ENCODE measurements at places on chromosomes 2 and 18.

GRCh38 chr2:12005886-12006681, 259.7 kb downstream of the LPIN1 start:
- DNase-seq: peak; percentile 88

DNA sequence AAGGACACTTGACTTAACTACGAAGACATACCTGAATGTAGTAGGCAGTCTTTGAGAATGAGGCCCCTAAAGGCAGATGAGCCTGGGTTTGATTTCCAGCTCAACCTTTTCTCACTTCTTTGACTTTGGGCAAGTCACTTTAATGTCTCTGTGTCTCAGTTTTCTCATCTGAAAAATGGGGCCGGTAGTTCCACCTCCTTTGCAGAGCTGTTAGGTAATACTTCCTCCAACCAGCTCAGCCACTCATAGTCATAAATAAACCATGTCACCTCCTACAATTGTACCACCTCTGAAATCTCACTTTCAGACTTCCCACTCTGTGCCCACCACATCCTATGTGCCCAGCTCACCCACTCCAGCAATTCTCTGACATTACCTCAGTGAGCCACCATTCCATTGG, 10.4 kb downstream of the ARHGAP25 start:
- no peak for DNase-seq

DNA sequence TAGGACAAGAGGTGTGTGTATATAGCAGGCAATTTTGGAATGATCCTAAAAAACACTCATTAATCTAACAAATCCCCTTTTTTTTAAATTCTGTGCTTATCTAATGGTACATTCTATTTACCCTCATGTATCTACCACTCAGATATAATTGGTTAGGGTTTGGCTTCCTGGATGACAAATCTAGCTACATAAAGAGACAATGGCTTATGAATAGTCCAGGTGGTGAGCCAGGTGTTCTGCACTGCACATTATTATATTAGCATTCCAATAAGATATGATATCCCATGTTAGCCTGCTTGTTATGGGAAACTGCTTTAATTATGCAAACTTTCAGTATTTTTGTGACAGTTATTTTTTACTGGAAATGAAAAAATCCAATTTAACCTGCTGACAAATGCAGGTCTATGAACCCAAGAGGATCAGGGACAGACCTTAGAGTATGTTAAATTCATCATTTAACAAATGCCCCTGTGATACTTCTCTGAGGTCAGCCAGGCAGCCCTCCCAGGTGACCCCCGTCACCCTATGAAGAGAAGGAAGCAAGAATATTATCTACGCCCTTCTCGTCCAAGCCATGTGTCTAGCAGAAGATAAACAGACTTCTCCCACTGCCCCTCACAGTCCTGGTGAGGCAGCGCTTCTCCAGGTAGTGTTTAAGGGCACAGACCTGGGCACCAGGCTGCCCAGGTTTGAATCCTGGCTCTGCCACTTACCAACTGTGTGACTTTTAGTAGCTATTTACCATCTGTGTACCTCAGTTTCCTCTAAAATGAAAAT, 83.0 kb downstream of the ADD2 start:
- no peak for DNase-seq

DNA sequence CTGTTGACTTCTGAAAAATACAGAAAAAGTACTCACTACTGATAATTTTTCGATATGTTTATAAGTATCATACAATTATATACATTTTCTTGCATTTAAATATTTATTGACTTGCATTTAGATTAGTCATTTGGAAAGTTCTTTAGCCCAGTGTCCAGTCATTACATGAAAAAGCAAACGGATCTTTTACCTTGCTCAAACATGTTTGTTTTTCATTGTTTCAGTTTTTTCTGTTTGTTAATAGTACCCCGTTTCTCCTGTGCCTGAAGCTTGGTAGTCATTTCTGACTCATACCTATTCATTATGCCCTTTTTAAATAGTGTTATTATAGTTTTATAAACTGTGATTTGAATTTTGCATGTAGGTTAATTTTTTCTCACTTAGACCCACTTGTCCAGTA, 28.1 kb downstream of the CEP192 start:
- DNase-seq: no peak

GRCh38 chr2:58266211-58266610, 25.1 kb upstream of the FANCL start:
- no peak for DNase-seq

DNA sequence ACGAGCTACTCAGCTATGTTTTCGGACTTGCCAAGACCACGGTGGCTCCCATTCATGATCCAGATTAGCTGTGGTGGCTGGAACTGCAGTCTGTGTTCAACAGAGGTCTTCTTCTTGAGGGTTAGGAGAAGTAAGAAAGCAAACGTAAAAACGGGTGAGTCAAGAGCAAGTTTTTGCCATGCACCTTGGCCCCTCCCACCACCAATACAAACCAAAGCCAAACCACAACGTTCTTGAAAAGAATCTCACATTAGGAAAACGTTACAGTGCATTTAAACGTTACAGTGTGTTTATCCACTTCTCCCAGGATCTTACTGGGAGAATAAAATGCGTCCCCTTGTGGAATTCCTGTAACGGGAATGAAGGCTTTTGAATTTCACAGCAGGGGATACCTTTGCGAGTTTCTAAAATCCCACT, 725 bp downstream of the FBXO48 start:
- peak; percentile 71 for DNase-seq

DNA sequence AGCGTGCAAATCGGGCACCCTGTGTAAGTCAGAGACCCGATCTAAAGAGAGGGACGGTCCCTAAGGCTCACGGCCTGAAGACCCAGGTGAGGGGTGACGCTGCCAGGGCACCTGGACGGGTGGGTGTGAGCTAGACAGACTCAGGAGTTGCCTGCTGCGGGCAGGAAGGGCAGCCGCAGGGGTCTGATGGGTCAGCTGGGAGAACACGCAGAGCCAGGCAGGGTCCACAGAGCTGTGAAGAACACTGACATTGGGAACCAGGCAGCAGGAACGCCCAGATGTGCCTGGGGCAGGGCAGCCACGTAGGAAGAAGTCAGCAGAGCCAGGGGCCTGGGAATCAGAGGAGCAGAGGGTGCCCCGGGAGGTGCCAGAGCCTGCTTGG, 25.9 kb downstream of the HDAC4 start:
- no peak for DNase-seq

- DNase-seq: no peak
These were observed 532.1 kb downstream of the SOX11 start for GRCh38 chr2:6224267-6224666.

DNA sequence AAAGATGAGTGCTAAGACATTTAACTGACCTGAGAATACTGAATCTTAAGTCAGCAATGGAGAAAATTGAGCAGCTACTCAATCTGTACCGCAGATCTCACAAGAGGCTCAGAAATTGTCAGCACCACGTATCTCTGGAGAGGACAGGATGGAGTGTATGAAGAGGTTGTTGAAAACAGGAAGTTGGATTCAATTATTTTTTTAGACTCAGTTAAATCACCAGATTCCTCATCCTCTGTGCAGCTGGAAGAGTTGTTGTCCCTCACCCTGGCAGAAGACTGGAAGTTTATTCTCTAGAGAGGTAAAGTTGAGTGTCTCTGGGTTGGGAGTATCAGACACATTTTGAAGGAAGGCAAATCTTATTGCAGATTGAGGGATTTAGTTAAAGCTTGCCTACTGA, 114.9 kb upstream of the NT5C1B start:
- no peak for DNase-seq

DNA sequence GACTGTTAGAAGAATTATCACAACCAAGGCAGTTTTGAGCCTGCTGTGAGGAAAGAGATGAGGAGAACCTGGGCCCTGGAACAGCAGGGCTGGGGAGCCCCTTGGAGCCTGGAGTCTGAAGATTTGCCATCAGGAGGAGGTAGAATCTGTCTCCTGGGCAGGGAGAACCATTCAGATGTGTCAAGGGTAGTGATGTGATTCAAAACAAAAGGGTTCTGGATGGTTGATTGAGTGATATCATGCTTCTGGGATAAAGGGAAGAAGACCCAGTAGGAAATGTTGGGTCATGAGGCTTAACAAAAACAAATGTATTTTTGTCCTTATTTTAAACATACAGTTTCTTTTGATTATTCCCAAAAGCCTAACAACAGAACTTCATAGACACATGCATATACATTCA, 28.6 kb downstream of the RNF144A start:
- no peak for DNase-seq

DNA sequence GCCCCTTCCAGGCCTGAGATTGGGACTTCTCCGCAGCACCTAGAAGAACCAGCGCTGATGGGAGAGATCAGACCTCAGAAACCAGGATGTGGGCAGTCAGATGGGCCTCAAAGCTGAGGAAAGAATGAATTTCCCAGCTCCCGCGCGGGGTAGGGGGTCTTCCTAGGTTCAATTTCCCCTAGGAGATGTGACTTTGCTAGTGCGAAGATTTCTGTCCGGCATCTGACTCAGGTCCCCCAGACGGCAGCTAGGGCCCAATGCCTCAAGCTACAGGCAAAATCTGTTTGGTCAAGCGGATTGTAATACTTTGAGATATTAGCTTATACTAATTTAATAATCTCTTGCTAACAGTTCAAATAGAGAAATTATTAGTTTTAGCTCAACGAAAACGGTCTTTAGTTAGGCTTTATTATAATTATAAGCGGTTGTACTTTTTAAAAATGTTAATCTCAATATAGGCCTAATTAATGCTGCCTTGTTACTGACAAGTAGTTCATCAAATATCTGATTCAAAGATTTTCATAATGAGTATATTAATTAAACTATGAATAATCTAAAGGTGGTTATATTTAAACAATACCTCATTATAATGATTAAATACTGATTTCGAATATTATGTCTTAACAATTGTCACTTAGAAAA, 5.8 kb downstream of the DLX1 start:
- DNase-seq: no peak

DNA sequence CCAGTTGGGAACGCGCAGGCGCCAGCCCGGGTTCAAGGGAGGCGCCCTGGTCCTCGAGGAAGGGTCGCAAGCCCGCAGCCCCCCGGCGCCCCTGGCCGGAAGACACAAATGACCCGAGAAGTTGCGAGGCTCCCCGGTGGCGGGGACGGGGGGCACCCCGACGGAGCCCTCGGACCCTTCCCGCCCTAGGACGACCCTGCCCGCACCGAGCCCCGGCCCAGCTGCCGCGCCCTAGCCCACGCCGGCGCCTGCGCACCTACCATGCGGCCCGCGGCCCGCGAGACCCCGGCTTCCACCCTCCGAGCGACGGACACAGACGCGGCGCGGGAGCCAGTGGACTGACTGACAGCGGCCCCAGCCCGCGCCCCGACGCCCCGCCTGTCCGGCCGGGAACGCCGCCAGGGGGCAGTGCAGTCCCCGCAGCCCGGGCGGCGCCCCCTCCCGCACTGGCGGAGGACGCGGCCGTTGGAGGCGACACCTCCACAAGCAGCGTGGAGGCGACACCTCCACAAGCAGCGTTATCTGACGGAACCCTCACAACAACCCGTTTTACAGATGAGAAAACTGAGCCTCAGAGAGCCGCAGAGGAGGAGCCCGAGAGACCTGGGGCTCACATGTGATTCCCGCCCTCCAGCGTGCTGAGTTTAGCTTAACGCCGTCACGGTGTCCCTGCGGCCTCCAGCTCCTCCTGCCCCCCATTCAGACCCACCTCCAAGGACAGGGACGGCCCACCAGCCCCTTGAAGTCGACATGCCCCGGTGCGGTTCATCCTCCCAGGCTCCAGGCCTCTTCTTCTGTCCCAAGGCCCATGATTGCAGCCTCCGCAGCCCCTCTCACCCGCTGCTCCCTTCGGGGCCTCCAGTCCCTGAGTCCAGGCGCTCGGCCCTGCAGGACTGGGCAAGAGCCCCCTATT, at the start of gene NMUR1:
Gene NMUR1, minus strand, starts transcription at position 347 of the 913 bp plus-strand sequence. Its CDS starts 84 bp downstream, at position 263.
- peak; percentile 32 for DNase-seq

GRCh38 chr2:203890733-203891132, 23.2 kb downstream of the CTLA4 start:
- no peak for DNase-seq

- DNase-seq: peak; percentile 63
These were observed 158.0 kb downstream of the INHBB start for GRCh38 chr2:120503793-120504571.

GRCh38 chr2:10765914-10766313, 44.5 kb downstream of the ATP6V1C2 start:
- DNase-seq: no peak

DNA sequence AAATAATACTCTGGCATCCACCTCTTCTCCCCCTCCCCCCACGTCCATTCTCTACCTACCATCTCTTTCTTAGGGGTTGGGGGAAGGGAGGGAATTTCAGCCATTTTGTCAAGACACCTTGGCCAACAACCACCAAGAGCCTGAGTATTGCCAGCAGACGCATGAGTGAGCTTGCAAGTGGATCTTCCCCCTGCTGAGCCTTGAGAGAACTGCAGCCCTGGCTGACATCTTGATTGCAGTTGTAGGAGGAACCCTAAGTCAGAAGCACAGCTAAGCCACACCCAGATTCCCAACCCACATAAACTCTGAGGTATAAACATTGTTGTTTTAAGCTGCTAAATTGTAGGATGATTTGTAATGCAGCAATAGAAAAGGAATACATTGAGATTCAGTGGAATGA, 165.6 kb downstream of the TMEFF2 start:
- peak; percentile 16 for DNase-seq

DNA sequence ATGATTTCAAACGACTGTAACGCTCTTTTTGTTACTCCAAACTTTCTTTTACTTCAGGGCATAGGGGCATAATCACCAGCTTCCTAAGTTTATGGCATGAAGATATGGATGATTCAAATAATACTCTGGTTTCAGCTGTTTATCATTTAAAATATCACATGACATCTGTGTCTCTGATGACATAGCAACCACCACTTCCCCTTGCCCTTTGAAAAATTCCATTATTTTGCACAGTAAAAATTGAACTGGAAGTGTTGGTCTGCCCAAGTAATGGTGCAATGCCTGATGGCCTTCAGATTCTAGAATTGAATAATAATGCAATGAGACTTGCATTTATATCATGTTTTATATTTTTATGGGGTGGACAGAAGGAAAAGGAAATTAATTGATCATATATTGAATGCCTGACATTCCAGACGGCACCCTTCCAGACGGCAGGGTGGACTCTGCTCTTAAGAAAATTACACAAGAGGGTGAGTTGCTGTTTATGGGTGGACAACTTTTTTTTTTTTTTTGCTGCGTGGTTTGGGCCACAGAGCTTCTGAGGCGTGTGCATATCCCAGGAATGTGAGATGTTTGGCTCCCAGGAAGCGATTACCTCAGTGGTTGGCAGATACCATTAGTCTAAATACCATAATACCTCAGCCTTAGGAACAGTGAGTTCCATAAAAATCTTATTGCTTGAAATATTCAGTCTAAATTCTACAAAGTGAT, 101.7 kb upstream of the ZNF521 start:
- DNase-seq: peak; percentile 84

- no peak for DNase-seq
These were observed 15.4 kb upstream of the UGT1A8 start for GRCh38 chr2:233602076-233602475.

GRCh38 chr18:43481069-43481468, 203.8 kb upstream of the SYT4 start:
- DNase-seq: no peak

All from fibroblast of skin of right biceps (primary cell).